Frontal cortex (tissue), 4 donors: ENCODE measurements at places on chromosomes 13 and 19. TPM values are rescaled to one million over a fixed set of nuclear protein-coding genes. Genes with fewer than 3 reads are reported as not detected.

FGF22 gene
- under 0.01 TPM for total RNA-seq

ZNF329 gene
- total RNA-seq: 42.4 TPM

RELB gene
- total RNA-seq: 0.41 TPM

TEAD2 gene
- total RNA-seq: 5.3 TPM

OR7C1 gene
- not detected for total RNA-seq

DNA sequence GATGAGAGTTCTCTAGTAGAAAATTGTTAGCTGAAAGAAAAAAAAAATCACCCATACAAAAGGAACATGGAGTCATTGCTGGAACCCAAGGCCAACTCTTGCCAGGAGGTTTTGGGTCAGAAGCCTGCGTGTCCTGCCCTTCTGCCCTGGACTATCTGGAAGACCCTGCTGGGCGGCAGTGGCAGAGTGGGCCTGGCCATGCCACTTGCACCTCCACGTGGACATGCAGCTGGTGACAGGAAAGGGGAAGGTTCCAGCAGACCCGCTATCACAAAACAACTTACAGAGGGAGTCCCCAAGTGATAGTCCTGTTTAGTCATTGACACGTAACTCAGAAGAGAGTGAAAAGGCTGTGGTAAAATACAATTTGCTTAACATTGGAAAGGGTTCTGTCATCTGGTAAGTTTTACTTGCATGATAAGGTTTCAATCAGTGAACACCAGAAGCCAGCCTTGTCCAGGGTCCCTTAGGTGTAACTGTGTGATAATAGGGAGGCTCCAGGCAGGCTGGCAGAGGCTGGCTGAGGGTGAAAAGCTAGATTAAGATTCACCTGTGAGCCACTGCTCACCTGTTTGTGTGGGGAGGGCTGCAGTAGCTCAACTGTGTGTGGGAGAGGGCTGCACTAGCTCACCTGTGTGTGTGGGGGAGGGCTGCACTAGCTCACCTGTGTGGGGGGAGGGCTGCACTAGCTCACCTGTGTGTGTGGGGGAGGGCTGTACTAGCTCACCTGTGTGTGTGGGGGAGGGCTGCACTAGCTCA, 47.8 kb downstream of the COL4A2 start:
- DNase-seq: no peak

DNA sequence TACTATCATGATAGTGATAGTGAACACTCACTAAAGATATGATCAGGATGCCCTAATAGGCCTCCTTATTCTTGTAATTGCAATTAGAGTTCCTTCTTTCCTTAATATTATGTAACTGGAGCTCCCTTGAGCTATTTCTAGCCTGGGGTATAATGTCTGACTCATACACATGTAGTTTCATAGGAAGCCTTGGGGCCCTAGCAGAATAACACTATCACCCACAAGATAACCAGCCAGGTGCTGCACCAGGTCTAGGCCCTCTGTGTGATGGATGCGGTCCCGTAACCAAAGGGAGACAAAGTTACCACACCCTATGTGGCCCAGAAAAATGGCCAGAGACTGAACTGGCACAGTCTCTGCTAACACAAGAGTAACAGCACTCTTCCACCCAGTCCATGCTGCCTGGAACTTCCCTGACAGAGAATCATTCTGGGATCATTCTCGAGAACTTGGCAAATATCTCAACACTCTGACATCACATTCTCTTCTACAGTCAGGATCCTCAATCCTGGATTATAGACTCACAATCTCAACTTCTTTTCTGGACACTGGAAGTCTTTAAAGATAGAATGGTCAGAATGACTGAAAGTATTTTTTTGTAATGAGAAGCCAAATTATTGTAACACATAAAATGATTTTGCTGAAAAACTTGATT, 32.6 kb upstream of the IGFL4 start:
- DNase-seq: no peak

- DNase-seq: no peak
Measured at GRCh38 chr13:79231887-79232286, 174.2 kb downstream of the RBM26 start.
